MG63 (cell line): ENCODE measurements at places on chromosomes 12 and 14.

GRCh38 chr12:99544457-99544856 lies 103.1 kb upstream of the GARIN6 start:
- DNase-seq: no peak

DNA sequence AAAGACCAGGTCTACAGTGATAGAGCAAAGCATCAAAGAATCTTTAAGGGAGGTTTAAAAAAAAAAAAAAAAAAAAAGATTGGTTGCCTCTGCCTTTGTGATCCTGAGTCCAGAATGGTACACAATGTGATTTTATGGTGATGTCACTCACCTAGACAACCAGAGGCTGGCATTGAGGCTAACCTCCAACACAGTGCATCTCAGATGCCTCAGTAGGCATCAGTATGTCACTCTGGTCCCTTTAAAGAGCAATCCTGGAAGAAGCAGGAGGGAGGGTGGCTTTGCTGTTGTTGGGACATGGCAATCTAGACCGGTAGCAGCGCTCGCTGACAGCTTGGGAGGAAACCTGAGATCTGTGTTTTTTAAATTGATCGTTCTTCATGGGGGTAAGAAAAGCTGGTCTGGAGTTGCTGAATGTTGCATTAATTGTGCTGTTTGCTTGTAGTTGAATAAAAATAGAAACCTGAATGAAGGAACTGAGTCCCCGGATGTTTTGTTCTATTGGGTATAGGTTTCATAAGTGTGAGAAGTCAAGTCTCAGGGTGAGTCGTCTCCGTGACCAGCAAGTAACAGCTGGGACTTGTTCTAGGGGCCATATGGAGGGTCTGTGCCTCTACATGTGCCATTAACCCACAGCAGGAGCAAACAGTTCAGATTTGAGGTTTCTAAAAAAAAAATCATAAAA lies 9.3 kb downstream of the PEBP1 start:
- DNase-seq: no peak

DNA sequence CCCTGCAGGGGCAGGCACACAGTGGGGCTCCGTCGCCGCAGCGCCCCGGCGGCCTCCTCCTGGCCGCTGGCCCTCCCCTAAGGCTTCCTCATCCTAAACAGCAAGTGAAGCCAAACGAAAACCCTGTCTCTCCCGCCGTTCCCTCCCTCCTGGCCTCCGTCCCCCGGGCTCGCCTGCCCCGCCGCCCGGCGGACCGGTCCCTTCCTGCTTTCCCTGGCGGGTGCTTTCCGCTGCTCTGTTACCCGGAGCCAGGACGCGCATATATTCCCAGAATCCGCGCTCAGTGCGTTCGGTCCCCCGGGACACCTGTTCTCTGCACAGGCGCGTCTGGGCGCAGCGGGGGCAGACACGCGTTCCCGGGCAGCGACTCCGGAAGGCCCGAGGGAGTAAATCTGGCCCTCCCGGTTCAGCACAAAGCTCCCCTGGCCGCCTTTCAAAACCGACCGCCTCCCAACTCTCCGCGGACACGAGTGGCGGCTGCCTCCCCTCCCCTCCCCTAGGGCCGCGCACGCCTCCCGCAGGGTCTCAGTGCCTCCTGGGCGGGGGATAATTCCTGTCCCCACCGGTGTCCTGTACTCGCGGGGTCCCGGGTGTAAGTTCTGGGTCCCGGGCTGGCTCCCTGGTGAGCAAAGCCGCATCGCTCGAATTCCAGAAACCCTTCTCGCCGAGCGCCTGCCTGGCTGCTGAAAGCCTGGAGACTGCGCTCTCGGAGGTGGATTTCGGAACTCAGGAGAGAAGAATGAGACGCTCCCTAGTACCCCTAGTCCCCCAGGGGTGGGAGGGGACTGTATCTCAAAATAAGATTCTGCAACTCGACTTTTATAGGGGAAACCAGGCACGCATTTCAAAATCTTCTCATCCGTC lies 21.4 kb upstream of the CEP170B start:
- DNase-seq: no peak

- no peak for DNase-seq
Measured at GRCh38 chr14:50062438-50063085, 53.8 kb downstream of the VCPKMT start.

DNA sequence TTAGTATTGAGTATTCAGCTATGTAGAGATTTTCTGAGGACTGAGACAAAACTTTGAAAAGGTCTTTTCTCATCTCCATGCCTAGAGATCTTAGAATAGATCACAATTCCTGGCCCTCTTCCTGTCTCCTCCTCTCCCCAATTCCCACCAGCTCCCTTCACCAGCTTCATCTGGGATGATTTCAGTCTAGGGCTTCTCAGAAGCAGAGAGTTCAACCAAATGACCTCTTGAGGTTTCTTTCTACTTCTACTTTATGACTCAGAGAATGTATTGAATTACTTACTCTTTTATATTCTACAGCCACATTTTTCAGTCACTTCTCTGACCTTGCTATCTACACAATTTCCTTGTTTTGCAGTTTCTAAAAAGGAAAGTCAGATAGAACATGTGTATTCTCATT lies 19.4 kb upstream of the SNX6 start:
- peak; percentile 24 for DNase-seq

GRCh38 chr12:17954788-17955187 lies 135.2 kb downstream of the RERGL start:
- DNase-seq: no peak

- no peak for DNase-seq
Measured at GRCh38 chr12:55820679-55821078, 2.8 kb downstream of the ORMDL2 start.

GRCh38 chr12:119783787-119784186 lies 93.3 kb downstream of the CIT start:
- DNase-seq: no peak

DNA sequence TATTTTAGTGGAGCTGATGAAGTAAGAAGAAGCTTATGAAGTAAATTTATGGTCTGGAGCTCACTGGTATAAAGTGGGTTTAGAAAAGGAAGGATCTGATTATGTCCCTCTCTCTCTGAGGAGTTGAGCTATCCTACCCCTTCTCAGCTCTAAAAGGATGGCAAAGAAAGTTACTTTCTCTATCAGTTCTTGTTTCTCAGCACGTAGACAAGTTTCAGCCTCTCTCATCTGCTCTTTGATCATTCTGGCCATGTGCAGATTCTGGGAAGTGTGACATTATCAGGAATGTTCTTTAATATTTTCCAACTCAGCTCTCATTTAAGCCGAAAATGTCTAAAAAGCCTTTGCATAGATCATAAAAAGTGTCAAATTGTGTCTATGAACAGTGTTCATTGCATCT lies 5.8 kb upstream of the EGLN3 start:
- no peak for DNase-seq

DNA sequence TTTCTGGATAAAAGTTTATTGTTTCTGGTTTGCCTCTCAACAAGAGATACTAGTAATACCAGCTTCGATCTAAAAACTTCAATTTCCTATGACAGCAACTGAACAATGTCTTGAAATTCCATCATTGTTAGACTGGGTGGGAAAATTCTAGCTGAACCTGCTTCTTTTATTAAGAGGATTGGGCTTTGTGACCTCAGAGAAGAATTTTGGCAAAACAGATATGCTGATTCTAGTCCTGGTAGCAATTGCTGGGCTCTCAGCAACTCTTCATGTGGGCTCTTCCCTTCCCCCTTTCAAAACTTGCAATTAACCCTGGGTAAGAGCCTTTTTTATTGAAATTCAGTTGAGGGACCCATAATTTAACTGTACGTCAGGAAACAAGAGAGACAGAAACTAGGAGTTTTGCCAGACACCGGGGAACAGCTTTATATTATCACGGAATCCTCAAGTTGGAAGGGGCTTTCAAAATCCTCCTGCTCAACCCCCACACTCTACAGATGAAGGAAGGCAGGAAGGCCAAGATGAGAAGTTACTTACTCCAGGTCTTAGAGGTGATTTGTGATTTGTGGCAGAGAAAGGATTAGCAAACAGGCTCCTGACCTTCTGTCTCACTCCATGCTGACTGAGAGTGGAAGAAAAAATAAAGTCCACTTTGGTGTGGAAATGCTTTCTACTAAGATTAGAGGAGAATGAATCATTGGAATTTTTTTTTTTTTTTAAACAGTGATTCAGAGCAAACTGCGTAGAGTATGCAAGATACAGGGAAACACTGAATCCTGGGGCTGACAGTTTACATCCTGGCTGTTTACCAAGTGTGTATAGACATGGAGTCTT lies 239.0 kb upstream of the ATP2B1 start:
- DNase-seq: peak; percentile 56
